ENCODE measurements at places on chromosomes 16 and 17. TPM values are rescaled to one million over a fixed set of nuclear protein-coding genes. Genes with fewer than 3 reads are reported as not detected.

The GNAO1 gene
- 3.9 TPM for total RNA-seq

The OTOP3 gene
- total RNA-seq: not detected

The GP2 gene
- total RNA-seq: not detected

The CFAP97D1 gene
- total RNA-seq: not detected

The ESRP2 gene
- 36.4 TPM for total RNA-seq

The CCL2 gene
- not detected for total RNA-seq

The MYH1 gene
- total RNA-seq: not detected

The ARHGAP44 gene
- total RNA-seq: not detected

- DNase-seq: peak; percentile 99
Observed at GRCh38 chr16:29811170-29811895, 660 bp upstream of the PRRT2 start.

- DNase-seq: no peak
Observed at GRCh38 chr17:40602445-40603443, 37.5 kb upstream of the CCR7 start.

DNA sequence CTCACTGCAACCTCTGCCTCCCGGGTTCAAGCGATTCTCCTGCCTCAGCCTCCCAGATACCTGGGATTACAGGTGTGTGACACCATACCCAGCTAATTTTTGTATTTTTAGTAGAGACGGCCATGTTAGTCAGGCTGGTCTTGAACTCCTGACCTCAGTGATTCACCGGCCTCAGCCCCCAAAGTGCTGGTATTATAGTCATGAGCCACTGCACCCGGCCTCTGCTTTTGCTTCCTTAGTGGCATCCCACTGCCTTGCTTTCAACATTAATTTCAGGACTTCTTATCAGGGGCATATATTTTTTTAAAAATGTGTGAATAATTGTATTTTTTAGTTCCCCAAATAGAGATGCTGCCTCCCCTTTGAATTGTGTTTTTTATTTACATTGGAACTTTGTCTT is 98.8 kb downstream of the SYCE1L start:
- DNase-seq: peak; percentile 55

DNA sequence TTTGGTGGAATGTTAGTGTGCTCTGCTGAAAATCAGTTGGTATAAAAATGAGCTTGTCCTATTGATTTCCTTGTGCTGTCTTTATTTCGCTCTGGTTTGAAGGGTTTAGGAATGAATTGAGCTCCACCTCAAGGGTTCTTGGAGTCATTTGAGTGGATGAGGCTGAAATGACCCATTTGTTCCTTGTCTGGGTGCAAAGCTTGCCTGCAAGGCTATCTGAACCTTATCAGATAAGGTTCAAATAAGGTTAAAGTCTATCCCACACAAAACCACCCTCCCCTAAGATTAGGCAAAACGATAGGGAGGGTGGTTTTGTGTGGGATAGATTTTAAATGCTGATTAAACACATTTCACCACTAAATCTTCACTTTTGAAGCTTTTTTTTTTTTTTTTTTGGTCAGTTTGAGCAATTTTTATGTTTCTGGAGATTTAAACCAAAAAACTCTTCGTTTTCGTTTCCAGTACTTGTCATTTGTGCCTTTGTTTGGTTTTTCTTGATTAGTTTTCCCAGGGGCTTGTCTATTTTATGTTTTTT is 62.7 kb downstream of the ARHGAP44 start:
- DNase-seq: no peak

DNA sequence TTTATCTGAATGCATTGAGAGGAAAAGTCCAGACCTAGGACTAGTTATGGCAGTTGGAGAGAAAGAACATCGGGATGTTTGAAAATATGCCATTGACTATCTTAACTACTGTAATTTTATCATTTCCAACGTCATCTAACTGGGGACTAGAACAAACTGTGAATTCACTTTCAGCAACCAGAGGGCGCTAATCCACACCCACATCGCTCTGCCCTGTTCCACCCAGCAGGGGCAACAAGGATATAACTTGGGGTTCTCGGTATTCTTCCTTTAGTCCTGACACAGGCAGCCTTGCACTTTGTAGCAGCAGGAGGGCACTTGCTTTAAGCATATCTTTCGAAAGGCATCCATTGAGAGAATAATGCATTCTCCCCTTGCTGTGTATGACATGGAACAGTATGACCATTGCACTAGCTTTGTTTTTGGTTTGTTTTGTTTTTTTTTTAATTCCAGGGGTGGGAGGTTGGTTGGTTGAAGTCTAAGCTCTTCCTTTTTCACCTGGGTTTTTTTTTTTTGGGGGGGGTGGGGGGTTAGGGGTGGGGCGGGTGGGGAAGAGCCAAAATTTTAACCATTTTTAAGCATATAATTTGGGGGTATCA is 31.5 kb downstream of the SIAH1 start:
- peak; percentile 68 for DNase-seq

DNA sequence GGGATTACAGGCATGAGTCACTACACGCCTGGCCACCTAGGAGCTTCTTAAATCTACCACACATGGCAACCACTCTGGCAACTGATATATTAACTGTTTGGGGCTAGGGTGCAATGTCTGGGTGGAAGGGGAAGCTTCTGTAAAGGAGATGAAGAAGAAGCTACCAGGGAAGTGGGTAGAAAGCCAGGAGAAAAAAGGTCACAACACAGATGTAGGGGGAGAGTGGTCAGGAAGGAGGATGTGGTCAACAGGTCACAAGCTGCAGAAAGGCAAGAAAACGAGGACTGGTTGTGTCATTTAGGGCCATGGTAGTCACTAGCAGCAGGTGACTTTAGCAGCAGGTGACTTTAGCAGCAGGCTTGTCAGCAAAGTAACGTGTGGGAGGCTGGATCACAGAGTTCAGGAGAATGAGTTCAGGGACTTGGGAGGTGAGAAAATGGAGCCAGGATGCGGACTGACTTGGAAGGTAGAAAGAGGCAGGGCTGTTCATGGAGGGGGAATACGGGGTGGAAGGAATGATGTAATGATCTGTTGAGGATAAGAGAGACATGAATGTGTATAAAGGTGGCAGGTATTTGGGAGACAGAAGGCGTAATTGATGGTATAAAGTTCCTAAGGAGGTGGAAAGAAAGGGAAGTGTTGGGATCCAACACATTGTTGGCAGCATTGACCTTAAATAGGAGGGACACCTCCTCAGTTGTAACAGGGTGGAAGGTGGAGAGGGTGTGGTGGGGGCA is 16.3 kb upstream of the WFIKKN2 start:
- no peak for DNase-seq

DNA sequence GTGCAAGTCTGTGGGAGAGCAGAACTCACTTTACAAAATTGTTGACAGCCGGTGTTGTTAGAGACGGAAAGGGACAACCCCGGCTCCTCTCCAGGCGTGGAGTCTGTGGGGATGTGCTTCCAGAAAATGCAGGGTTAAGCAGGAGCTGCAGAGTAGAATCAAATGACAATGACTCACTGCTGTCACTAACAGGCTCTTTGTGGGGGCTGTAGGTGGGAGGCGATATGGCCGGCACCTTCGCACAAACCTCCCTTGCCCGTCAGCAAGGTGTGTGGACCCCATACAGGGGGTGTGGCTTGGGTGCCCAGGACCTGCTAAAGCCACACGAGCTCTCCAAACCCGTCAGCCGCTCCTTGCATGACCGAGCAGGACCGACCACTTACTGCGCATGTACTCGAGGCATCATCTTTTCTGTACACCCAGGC is 5.8 kb downstream of the PDK2 start:
- peak; percentile 54 for DNase-seq

DNA sequence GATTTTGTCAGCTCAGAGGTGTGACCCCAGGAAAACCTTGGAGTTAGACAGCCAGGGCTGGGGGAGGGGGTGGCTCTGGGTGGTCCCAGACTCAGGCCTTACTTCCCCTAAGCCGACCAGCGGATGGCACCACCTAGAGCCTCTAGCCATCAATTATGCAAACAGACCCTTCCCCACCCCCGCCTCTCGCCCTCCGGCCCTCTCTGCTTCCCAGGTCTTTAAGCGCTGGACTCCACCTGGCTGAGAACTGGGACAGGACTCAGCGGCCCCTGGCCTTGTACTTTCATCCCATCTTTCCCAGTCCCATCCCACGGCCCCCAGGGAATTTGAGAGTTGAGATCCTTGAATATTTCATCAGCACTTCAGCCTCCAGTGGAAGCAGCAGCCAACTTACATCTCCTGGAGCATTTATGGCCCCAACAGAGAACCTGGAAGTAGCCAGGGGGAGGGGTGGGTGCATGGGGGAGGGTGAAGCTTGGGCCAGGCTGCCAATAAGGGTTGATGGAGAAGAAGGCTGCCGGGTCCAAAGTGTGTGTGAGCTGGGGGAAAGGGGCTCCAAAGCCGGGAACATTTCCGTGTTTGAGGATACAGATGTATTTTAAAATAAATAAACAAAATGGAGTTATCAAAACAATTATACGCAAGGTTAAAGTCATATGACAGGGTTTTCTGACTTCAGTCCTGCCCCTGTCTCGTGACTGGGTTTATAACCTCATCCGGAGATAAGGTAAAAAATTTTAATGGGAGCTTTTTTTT is 7.5 kb upstream of the JUP start:
- no peak for DNase-seq

DNA sequence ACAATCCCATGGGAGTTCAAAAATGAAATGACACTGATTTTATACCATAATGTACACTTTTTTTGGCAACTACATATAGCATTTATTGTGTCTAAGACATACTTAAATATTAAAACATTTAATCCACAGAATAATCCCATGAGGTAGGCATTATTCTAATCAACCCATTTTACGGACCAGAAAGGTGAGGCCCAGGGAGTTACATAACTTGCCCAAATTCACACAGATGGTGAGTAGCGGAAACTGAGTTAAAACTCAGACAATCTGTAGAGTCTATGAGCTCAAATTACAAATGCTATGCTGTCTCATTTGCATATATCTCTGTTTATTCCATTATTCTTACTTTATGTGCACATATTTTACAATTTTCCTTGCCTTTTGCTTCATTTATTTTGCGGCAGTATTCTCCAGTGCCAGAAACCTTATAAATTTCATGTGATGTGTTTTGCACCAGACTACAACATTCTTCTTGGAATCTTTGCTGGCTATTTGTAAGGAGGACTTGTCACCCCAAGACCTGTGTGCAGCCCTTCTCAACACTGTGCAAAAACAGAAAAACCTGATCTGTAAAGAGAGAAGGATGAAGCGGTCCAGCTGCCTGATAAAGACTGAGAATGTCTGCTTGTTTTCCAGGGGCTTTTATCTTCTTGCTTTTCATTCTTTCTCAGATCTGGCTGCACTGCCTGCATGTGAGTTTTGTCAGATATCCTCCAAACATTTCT is 2.3 kb upstream of the ABCA9 start:
- no peak for DNase-seq

- DNase-seq: peak; percentile 70
Observed at GRCh38 chr16:58515871-58516767, 802 bp downstream of the SETD6 start.

GRCh38 chr16:10501016-10501607 is 79.3 kb downstream of the EMP2 start:
- DNase-seq: no peak

GRCh38 chr16:23901178-23902033 is 65.6 kb downstream of the PRKCB start:
- no peak for DNase-seq

DNA sequence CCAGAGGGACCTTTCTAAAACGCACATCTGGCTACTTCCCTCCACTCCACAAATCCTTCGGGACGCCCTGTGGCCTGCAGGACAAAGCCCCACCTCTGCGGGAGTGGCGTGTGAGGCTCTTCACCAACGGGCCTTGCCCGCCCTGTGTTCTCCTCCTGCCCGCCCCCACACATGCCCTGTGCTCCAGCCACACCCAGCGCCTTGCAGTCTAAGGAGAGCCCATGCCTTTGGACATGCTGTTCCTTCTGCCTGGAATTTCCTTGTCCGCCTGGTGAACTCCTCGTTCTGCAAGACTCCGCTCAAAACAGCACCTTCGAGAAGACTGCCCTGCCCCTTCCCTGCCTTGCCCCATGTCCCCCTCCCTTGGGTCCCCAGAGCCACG is 7.4 kb downstream of the ELOB start:
- DNase-seq: no peak

DNA sequence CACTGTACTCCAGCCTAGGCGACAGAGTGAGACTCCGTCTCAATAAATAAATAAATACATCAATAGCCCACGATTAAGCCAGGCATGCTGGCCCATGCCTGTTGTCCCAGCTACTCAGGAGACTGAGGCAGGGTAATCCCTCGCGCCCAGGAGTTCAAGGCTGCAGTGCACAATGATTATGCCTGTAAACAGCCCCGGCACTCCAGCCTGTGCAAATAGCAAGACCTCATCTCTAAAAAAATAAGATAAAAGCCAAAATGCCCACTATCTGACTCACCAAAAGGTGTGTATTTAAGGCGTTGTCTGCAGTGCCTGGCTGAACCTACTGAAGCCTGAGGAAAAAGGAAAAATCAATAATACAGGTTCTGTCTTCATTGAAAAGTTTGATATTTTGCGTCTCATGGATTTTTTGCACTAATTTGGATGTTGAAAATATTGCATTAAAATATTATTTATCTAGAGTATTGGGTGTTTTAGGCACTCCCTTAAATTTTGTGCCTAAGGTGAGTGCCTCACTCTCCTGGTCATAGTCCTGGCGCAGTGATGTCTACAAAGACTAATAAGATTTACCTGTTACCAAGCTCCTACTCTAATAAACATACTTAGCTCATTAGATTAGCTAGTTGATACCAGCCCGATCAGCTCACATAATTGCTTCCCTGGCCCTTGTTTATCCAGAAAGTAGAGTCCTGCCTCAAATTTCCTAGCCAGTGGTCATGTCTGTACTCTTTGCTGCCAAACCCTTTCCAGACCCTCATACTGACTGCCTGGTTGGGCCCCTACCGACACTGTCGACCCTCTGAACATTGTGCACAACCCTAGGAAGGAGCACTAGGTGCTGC is 24.7 kb upstream of the TOB1 start:
- DNase-seq: peak; percentile 35

DNA sequence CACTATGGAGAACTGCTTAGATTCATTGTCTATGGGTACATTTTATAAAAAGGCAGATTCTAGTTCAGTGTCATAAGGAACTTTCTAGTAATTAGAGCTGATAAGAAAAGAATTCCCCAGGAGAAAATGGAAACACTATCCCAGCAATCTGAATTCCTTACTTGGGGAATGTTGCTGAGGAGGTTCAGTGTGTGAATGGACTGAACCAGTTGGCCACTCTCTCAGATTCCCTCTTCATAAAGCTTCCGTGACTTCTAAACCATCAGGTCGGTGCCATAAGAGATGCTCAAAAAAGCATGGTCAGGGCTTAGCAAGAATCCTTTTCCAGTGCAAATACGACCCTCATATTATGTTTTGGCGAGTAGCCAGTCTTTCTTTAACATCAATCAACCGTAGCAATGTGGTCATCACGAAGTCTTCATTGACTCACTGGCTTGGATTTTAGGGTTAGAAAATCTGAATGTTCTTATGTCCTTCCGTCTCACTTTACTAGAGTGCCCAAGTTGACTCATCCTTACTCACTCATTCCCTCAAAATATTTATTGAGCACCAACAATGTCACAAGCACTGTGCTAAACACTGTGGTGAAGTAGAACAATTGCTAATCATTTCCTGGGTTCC is 102.7 kb upstream of the HLF start:
- peak; percentile 73 for DNase-seq

All from PC-9 (cell line).